IMR-90 (cell line): ENCODE measurements at places on chromosomes 5 and 9.
A peak's percentile ranks its signal among the peaks of the same experiment; 100 is the strongest.

DNA sequence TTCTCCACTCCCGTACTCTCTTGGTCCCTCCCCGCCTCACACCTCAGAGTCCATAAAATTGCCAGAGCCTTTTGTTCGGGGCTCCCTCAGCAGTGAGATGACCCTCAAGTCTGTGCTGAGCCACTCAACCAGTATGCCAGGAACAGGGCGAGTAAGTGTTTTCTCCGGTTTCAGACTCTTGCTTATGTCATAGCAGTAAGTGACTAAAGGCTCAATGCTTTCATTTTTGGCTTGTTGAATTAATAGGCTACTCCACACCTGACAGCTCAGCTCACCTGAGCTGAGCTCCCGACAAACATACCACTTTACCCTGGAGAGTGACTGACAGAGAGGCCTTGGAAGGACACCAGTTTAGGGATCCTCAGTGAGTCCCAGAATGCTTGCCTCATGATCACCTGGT, 30.5 kb downstream of the PCSK1 start:
- H3K4me1 ChIP-seq, result no peaks in the 10 kb centered on the region
- no peaks in the 10 kb centered on the region for H3K36me3 ChIP-seq
- no peak overlapping the region for H3K4me3 ChIP-seq
- peaks cover 8% of the 10 kb centered on the region for H3K27me3 ChIP-seq
- H3K27ac ChIP-seq, result no peak overlapping the region
- DNase-seq, result no peak

DNA sequence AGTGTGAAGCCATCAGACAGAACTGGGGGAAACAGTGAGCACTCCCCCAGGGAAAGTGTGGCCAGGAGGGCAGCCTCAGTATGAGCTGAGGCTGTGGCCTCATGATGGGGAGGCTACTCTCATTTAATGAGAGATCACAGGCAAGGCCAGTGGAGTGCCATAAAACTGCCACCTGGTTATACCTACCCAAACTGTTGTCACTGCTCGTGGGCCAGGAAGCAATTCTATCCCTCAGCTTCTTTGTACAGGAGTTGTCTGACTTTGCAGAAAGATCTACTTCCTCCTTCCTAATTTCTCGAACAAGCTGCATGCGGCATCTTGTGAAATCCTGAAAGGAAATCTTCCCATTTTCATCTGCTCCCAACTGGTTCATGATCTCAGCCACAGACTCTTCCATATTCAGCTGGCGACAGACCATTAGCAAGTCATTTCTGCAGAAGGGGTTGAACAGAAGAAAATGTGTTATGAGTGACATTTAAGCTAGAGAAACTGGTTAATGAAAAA, 50.0 kb downstream of the TSSK1B start:
- peaks cover 3% of the 10 kb centered on the region; the same call in 1 of the 2 replicates for H3K36me3 ChIP-seq
- no peak overlapping the region for H3K27ac ChIP-seq
- no peaks in the 10 kb centered on the region for H3K27me3 ChIP-seq
- H3K4me3 ChIP-seq, result no peak overlapping the region

- H3K4me3 ChIP-seq, result no peak overlapping the region
- H3K4me1 ChIP-seq, result peaks cover 4% of the 10 kb centered on the region
- DNase-seq, result no peak
- H3K27ac ChIP-seq, result no peak overlapping the region
- no peaks in the 10 kb centered on the region for H3K27me3 ChIP-seq
- H3K36me3 ChIP-seq, result peaks cover 13% of the 10 kb centered on the region; the same call in 1 of the 2 replicates
Observed at GRCh38 chr5:156591631-156592030, 258.5 kb upstream of the PPP1R2B start.

DNA sequence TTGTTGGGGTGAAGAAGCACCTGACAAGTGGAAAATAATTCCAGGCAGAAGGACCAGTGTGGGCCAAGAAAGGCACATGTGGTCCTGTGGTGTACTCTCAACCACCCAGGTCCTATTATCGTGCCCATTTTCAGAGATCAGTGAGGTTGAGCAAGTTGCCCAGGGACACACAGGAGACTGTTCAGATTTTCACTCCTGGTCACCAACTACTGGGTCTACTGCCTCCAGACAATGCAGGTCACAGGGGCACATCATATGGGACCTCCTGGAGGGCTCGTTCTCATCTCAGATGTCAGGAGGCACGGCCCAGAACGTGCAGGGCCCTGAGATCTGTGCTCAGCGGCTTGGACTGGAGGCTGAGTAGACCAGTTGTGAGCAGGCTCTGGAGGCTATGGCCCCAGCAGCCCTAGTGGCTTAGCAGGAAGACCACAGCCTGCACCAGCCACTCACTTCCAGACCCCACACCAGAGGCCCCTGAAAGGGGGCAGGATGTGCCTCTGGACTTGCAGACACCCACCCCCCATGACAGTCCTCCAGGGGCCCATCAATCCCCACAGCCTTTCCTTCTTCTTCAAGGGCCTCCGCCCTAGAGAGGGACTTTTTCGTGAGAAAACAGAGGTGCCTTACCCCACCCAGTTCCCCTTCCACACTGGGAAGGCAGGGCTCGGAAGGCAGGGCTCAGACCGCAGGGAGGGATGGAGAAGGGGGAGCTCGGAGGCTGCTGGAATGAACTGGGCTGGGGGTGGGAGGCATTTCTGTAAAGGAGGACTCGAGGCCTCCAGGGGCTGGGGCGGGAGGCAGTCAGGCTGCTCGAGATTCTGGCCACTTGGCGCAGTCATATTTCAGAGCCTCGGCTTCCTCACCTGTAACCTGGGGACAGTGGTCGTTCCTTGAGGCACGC, 82.7 kb upstream of the NEURL1B start:
- peak overlapping the region; percentile 13; the same call in 1 of the 2 replicates for H3K27ac ChIP-seq
- peaks cover 49% of the 10 kb centered on the region for H3K27me3 ChIP-seq
- peaks cover 10% of the 10 kb centered on the region; the same call in 1 of the 2 replicates for H3K4me1 ChIP-seq
- DNase-seq, result no peak
- H3K36me3 ChIP-seq, result no peaks in the 10 kb centered on the region

- no peak overlapping the region for H3K4me3 ChIP-seq
- H3K27ac ChIP-seq, result peak overlapping the region; percentile 48; the same call in 1 of the 2 replicates
- DNase-seq, result peak; percentile 65
- H3K4me1 ChIP-seq, result peaks cover 35% of the 10 kb centered on the region
- peaks cover 3% of the 10 kb centered on the region; the same call in 1 of the 2 replicates for H3K36me3 ChIP-seq
Observed at GRCh38 chr5:124630767-124631704, 115.4 kb downstream of the ZNF608 start.

DNA sequence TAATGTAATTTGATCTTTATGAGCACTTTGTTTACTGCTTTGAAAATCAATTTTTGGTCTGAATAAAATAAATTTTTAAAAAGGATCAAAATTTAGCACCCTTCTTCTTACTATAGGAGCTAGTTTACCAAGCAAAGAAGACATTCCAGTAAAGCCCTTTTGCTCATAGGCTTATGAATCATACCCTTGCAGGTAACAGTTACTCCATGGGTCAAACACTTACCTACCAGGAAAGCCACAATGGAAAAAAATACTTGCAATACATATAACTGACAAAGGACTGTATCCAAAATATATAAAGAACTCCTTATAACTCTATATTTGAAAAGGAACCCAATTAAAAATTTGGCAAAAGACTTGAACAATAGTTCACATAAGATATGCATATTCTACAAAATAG, 66.6 kb downstream of the SHOC1 start:
- peaks cover 2% of the 10 kb centered on the region; the same call in 1 of the 2 replicates for H3K36me3 ChIP-seq
- no peaks in the 10 kb centered on the region for H3K27me3 ChIP-seq
- peak overlapping the region; percentile 50; the same call in 1 of the 2 replicates for H3K27ac ChIP-seq

- H3K4me3 ChIP-seq, result no peak overlapping the region
- no peak for DNase-seq
- H3K27ac ChIP-seq, result no peak overlapping the region
- no peaks in the 10 kb centered on the region for H3K27me3 ChIP-seq
- no peaks in the 10 kb centered on the region for H3K36me3 ChIP-seq
Observed at GRCh38 chr5:21681911-21682310, 1171.2 kb downstream of the CDH12 start.

- no peak overlapping the region for H3K4me3 ChIP-seq
- H3K27ac ChIP-seq, result no peak overlapping the region
- no peaks in the 10 kb centered on the region for H3K27me3 ChIP-seq
- DNase-seq, result no peak
Observed at GRCh38 chr9:131717719-131718460, 22.0 kb downstream of the RAPGEF1 start.

DNA sequence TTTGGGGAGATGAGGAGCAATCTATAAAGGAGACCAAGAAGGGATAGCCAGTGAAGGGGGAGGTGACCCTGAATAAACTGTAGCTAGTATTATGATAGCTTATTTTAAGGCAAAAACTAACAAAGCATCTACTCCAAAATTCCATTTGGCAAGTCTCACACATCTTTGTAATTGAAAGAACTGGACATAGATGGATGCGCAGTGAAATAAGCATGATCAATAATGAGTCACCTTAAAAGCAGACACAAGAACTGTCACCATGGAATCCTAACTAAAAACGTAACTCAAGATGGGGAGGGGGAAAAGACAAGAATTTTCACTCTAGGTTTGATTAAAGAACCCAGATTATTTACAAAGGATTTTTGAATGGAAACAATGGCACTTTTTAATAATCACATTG, 164.5 kb downstream of the MED27 start:
- H3K27me3 ChIP-seq, result no peaks in the 10 kb centered on the region
- peak; percentile 52 for DNase-seq
- no peak overlapping the region for H3K27ac ChIP-seq
- no peak overlapping the region for H3K4me3 ChIP-seq
- H3K4me1 ChIP-seq, result no peaks in the 10 kb centered on the region

- H3K4me1 ChIP-seq, result peaks cover 11% of the 10 kb centered on the region
- no peak overlapping the region for H3K4me3 ChIP-seq
- H3K36me3 ChIP-seq, result no peaks in the 10 kb centered on the region
Observed at GRCh38 chr5:110917161-110917875, 154.2 kb upstream of the TSLP start.

DNA sequence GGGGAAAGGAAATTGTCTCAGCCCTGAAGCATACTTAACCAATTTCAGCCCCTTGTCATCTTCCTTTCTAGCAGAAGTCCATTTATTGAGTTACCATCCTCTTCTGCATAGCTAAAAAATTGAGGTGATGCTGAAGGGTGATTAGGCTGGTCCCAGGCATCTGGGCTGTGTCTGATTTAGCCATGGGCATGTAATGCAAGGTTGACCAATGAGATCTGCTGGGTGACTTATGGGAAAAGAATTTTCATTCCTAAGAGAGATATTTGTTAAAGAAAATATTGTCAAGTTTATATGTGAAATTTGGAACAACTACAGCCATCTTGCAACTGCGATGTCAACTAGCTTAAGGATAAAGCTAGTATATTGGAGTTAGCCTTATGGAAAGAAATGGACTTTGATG, 5.1 kb downstream of the ITGA2 start:
- H3K27ac ChIP-seq, result no peak overlapping the region
- H3K27me3 ChIP-seq, result no peaks in the 10 kb centered on the region
- H3K36me3 ChIP-seq, result peaks cover 5% of the 10 kb centered on the region; the same call in 1 of the 2 replicates
- H3K4me3 ChIP-seq, result no peak overlapping the region
- H3K4me1 ChIP-seq, result peaks cover 15% of the 10 kb centered on the region

DNA sequence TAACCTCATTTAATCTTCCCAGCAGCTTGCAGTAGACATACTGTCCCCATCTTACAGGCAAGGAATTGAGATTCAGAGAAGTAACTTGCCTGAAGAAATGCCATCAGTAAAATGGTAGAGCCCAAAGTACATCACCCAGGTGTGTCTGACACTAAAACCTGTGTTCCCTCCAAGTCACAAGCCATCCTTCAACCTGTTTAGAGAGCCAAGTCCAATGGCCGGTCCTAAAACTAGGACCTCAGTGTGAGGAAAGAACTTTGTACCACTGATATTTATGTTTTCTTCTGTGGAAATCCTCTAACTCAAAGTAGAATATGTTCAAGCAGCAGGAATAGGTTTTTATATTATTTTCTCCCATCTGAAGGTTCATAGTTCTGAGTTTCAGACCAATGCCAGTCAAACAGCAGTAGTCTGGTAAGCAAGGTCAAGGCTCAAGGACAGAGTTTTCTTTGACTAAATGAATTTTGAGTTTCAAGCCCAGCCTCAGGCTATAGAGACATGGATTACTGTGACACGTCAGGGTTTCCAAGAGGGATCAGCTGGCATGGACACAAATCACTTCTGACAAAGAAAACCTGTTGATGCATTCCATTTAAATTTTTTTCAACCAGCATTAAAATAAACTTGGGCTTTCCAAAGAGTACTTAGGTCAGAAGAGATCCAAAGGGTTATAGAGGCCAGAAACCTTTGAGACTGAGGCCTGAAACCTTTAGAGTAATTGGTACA, 80.9 kb upstream of the PLPP6 start:
- H3K27me3 ChIP-seq, result no peaks in the 10 kb centered on the region
- no peak overlapping the region for H3K27ac ChIP-seq
- DNase-seq, result no peak
- no peak overlapping the region for H3K4me3 ChIP-seq
- H3K4me1 ChIP-seq, result no peaks in the 10 kb centered on the region

- peak overlapping the region; percentile 31 for H3K4me3 ChIP-seq
- no peak for DNase-seq
- peaks cover 23% of the 10 kb centered on the region for H3K4me1 ChIP-seq
- H3K27me3 ChIP-seq, result no peaks in the 10 kb centered on the region
Observed at GRCh38 chr9:120928483-120929228, 2.1 kb upstream of the TRAF1 start.

GRCh38 chr9:5443850-5444249, 6.1 kb upstream of the PLGRKT start:
- peaks cover 4% of the 10 kb centered on the region for H3K4me1 ChIP-seq
- no peaks in the 10 kb centered on the region for H3K27me3 ChIP-seq
- no peaks in the 10 kb centered on the region for H3K36me3 ChIP-seq
- H3K27ac ChIP-seq, result no peak overlapping the region
- no peak overlapping the region for H3K4me3 ChIP-seq

DNA sequence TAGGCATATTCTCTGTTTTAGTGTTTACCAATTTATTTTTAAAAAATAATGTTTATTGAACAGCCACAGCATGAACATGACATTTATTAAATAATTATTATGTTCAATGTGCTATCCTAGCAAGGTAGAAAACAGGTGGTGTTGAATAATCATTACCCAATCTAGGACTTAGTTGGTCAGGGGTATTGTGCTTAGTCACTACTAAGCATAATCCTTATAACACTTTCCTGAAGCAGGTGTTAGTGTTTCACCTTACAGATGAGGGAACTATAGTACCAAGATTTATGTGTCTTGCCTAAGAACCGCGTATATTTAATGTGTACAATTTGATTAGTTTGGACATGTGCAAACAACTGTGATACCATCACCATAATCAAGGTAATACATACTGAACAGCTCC, 1387.2 kb upstream of the ACO1 start:
- no peak for DNase-seq
- no peaks in the 10 kb centered on the region for H3K27me3 ChIP-seq
- H3K4me1 ChIP-seq, result no peaks in the 10 kb centered on the region
- H3K36me3 ChIP-seq, result no peaks in the 10 kb centered on the region

- DNase-seq, result no peak
- no peak overlapping the region for H3K4me3 ChIP-seq
- H3K27me3 ChIP-seq, result no peaks in the 10 kb centered on the region
Observed at GRCh38 chr5:119785057-119785456, 155.7 kb downstream of the FAM170A start.
